ENCODE measurements at places on chromosomes 3 and 15.

- H3K36me3 ChIP-seq, result no peaks in the 10 kb centered on the region
- no peak overlapping the region for H3K27ac ChIP-seq
- H3K4me1 ChIP-seq, result no peaks in the 10 kb centered on the region
- no peak for DNase-seq
Observed at GRCh38 chr3:36653095-36653494, 111.3 kb downstream of the DCLK3 start.

DNA sequence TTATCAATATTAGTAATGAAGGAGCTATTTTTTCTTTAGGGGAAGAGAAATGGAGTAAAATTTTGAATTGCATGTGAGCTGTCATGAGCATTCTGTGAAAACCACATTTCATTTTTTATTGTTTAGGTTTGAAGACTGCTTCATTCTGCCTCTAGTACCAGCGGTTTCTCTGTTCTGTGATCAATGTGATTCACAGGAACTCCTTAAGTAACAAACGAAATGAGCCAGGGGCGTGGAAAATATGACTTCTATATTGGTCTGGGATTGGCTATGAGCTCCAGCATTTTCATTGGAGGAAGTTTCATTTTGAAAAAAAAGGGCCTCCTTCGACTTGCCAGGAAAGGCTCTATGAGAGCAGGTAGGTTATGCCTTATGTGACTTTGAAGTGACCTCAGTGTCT, 13.0 kb downstream of the NIPA2 start:
- H3K36me3 ChIP-seq, result peaks cover 40% of the 10 kb centered on the region
- peaks cover 22% of the 10 kb centered on the region for H3K4me1 ChIP-seq
- no peak for DNase-seq
- H3K27ac ChIP-seq, result peak overlapping the region; percentile 2
- H3K27me3 ChIP-seq, result no peaks in the 10 kb centered on the region

DNA sequence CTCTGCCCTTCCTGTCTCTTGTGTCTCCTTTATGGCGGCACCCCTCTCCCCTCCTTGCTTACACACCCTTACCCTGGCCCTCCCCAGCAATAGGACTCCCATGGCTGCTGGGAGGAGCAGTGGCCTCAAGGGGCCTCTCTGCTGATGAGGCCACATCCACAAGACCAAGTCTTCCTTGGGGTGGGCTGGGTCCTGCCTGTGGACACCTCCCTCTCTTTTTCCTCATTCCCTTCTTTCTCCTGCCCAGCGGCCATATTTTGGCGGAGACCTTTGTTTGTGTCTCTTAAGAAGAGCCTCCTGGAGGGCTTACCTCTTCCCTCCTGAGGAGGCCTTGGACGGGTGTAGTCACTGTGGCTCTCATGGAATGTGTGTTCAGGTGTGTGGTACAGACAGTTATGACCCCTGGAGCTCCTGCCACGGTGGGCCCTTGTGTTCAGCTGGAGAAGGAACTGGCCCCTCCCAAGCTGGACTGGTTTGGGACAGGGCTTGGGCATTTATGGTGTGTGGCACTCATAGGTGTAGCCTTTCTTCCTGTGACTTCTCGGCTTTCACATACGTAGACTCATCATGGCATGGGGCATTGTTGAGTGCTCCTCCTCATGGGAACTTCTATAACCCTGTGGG, 56.6 kb upstream of the APEH start:
- peaks cover 17% of the 10 kb centered on the region for H3K27me3 ChIP-seq
- H3K4me3 ChIP-seq, result no peak overlapping the region

DNA sequence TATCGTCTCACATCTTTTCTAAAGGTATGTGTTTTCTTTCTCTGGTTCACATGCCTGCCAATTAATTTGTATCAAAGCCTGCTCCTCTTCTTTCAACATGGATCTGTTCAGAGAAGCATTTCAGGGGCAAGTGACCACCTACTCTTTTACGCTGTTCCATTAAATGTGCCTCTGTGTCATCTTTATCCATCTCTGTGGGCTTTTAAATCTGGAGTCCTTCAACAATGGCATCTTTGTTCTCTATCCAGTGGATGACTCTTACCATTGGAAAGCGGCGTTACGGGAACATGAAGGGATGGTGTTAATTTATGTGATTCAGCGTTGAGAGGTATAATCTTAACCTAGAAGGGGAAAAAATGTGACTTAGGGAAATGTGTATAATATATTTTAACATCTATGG, 92.7 kb upstream of the CFAP20DC start:
- no peak for DNase-seq
- H3K4me3 ChIP-seq, result no peak overlapping the region
- no peak overlapping the region for H3K27ac ChIP-seq
- H3K36me3 ChIP-seq, result no peaks in the 10 kb centered on the region
- H3K4me1 ChIP-seq, result no peaks in the 10 kb centered on the region

DNA sequence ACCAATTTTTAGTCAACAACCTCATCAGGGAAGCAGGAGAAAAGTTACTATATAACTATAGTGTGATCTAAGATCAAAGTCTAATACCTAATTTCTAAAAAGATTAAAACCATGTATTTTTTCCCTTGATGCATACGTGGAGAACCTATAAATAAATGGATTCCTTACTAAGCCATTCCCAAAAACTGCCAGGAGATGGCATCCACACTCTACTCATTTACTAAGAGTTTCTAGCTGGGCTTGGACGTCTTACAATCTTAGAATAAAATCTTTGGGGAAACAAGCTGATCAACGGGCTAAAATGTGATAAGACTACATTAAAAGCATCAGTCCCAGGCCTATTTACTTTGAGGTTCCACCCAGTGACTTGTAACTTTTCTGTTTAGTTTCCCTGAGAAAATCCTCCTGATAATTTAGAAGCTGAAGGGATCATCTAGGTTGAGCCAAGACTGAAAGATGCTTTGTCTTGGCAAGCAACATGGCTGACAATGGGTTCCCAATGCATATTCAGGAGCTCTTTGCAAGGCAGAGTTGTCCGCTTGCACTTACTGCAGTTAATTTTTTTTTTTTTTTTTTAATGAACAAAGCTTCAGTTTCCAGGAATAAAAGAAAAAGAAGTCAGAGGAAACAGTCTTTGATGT, 85.5 kb upstream of the FGF12 start:
- DNase-seq, result no peak
- no peak overlapping the region for H3K4me3 ChIP-seq
- peaks cover 1% of the 10 kb centered on the region for H3K27me3 ChIP-seq
- H3K36me3 ChIP-seq, result no peaks in the 10 kb centered on the region
- peaks cover 22% of the 10 kb centered on the region for H3K4me1 ChIP-seq

GRCh38 chr15:58282060-58282708, 144.0 kb downstream of the AQP9 start:
- no peak overlapping the region for H3K27ac ChIP-seq
- H3K4me1 ChIP-seq, result no peaks in the 10 kb centered on the region
- no peak overlapping the region for H3K4me3 ChIP-seq
- H3K36me3 ChIP-seq, result no peaks in the 10 kb centered on the region

DNA sequence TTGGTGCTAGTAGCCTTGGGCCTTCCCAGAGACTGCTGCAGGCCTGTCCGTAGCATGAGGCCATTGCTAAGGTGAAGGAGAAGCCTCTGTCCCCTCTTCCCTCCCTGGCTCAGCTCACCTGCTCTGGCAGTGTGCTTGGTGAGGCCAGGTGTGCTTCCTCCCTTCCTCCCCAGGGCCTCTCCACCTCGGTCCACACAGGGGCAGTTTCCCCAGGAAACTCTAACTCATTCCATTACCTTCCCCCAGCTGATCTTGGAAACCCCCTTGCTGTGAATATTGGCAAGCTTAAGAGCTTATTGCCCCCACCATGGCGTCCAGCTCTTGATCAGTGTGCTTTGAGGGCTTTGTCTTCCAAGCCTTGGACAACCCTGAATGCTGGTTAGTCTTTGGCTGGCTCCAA, 52.7 kb downstream of the ZNF445 start:
- H3K27ac ChIP-seq, result no peak overlapping the region
- DNase-seq, result no peak
- no peaks in the 10 kb centered on the region for H3K36me3 ChIP-seq
- no peaks in the 10 kb centered on the region for H3K27me3 ChIP-seq
- H3K4me3 ChIP-seq, result no peak overlapping the region

GRCh38 chr3:187799942-187800641, 54.8 kb upstream of the BCL6 start:
- peak; percentile 39 for DNase-seq
- H3K27me3 ChIP-seq, result no peaks in the 10 kb centered on the region
- H3K36me3 ChIP-seq, result peaks cover 34% of the 10 kb centered on the region
- H3K4me1 ChIP-seq, result peaks cover 77% of the 10 kb centered on the region

DNA sequence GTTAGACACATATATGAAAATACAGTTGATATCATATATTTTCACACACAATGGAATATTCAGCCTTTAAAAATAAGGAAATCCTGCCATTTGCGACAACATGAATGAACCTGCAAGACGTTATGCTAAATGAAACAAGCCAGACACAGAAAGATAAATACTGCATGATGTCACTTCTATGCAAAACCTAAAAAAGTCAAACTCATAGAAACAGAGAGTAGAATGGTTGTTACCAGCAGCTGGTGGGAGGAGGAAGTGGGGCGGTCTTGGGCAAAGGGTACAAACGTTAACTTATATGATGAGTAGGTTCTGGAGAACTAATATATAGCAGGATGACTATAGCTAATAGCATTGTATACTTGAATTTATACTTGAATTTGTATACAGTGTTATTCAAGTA, 213.2 kb upstream of the NR2F2 start:
- no peak overlapping the region for H3K4me3 ChIP-seq
- no peak for DNase-seq
- H3K36me3 ChIP-seq, result no peaks in the 10 kb centered on the region
- no peaks in the 10 kb centered on the region for H3K27me3 ChIP-seq
- H3K4me1 ChIP-seq, result no peaks in the 10 kb centered on the region
- H3K27ac ChIP-seq, result no peak overlapping the region

GRCh38 chr15:81301815-81302399, 22.0 kb downstream of the STARD5 start:
- peaks cover 98% of the 10 kb centered on the region for H3K36me3 ChIP-seq
- H3K4me3 ChIP-seq, result peak overlapping the region; percentile 98
- peaks cover 58% of the 10 kb centered on the region for H3K4me1 ChIP-seq
- H3K27me3 ChIP-seq, result no peaks in the 10 kb centered on the region
- peak; percentile 60 for DNase-seq

- H3K27ac ChIP-seq, result no peak overlapping the region
Observed at GRCh38 chr3:124113485-124113884, 121.6 kb upstream of the ROPN1 start.

DNA sequence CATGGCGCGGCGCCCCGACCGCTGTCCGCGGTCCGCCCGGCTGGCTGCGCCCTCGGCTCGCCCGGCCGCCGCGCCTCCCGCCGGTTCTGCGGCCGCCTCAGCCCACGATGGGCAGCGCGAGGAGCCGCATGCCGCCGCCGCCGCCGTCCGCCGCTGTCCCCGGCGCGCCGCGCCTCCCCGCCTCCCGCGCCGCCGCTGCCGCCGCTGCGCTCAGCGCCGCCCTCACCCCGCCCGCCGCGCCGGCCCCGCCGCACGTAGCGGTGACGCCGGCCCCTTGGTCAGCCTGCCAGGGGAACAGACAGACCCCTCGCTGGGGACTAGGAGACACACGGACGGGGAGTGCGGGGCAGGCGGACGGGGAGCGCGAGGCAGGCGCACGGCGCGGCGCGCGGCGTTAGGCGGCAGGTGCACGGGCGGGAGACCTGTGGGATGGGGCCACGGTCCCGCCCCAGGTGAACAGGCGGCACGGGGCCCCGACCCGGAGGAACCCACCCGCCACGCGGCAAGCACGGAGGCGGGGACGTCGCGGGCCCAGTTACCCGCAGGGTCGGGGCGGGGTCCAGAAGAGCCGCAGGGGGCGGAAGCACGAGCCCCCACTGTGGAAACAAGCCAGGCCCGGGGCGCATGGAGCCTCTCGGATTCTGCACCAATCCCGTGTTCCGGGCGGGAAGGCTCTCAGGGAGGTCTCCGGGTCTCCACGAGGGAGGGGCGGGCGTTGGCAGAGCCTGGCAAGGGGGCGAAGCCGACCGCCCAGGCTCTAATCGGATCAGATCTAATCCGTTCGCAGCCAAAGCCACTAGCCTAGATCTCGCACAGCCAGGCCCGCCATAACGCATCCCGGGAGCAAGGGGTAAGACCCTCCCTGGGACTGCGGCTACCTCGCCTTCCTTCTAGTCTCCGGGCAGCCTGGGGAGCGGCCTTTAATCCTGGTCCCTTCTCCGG, at the start of gene CSPG5:
Gene CSPG5, minus strand, starts transcription at position 175 of the 942 bp plus-strand sequence. Its CDS starts 172 bp downstream, at position 3.
- H3K4me1 ChIP-seq, result peaks cover 2% of the 10 kb centered on the region
- DNase-seq, result peak; percentile 38
- no peak within 1 kb of the TSS for H3K27ac ChIP-seq

GRCh38 chr3:122568755-122569154, 4.6 kb downstream of the DTX3L start:
- H3K4me1 ChIP-seq, result peaks cover 72% of the 10 kb centered on the region
- no peak overlapping the region for H3K4me3 ChIP-seq
- H3K27me3 ChIP-seq, result no peaks in the 10 kb centered on the region
- peak overlapping the region; percentile 51 for H3K27ac ChIP-seq

DNA sequence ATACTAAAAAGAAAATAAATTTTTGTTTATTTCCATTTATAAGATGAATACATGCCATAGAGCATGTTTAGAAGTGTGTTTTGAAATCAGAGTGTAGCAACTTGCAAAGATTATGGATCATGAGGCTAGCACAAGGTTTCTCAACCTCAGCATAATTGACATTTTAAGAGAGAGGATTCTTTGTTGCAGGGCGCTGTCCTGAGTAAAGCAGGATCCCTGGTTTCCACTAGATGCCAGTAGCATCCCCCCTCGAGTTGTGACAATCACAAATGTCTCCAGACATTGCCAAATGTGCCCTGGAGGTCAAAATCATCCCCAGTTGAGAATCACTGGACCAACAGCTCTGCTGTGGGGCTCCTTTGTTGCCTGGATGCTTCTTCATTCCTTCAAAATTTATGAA, 128.5 kb upstream of the RBMS3 start:
- no peaks in the 10 kb centered on the region for H3K27me3 ChIP-seq
- H3K36me3 ChIP-seq, result no peaks in the 10 kb centered on the region
- no peak for DNase-seq
- H3K4me1 ChIP-seq, result peaks cover 9% of the 10 kb centered on the region

GRCh38 chr15:70775160-70775559, 11.8 kb upstream of the UACA start:
- no peaks in the 10 kb centered on the region for H3K36me3 ChIP-seq
- H3K4me3 ChIP-seq, result no peak overlapping the region
- H3K4me1 ChIP-seq, result no peaks in the 10 kb centered on the region
- no peak overlapping the region for H3K27ac ChIP-seq
- DNase-seq, result no peak

- H3K36me3 ChIP-seq, result no peaks in the 10 kb centered on the region
- no peak for DNase-seq
- H3K27ac ChIP-seq, result no peak overlapping the region
Observed at GRCh38 chr3:165545059-165545458, 292.2 kb downstream of the BCHE start.

GRCh38 chr15:90087454-90088154, 14.7 kb downstream of the IDH2 start:
- H3K27ac ChIP-seq, result no peak overlapping the region
- DNase-seq, result peak; percentile 44
- no peak overlapping the region for H3K4me3 ChIP-seq

- DNase-seq, result peak; percentile 57
- peaks cover 44% of the 10 kb centered on the region for H3K36me3 ChIP-seq
- H3K27ac ChIP-seq, result peak overlapping the region; percentile 98
Observed at GRCh38 chr3:49020330-49021212, 1.4 kb upstream of the NDUFAF3 start.

DNA sequence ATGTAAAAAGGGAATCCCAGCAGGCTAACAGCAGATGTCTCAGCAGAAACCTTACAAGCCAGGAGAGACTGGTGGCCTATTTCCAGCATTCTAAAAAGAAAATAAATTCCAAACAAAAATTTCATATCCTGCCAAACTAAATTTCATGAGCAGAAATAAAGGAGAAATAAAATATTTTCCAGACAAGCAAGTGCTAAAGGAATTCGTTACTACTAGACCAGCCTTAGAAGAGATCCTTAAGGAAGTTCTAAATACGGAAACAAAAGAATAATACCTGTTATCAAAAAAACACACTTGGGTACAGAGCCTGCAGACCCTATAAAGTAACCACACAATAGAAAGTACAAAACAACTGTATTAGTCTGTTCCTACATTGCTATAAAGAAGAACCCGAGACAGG, 41.4 kb downstream of the HDGFL3 start:
- DNase-seq, result no peak
- no peak overlapping the region for H3K27ac ChIP-seq
- H3K4me3 ChIP-seq, result no peak overlapping the region
